ENCODE measurements at places on chromosomes 4 and X. TPM values are rescaled to one million over a fixed set of nuclear protein-coding genes. Genes with fewer than 3 reads are reported as not detected.

DNA sequence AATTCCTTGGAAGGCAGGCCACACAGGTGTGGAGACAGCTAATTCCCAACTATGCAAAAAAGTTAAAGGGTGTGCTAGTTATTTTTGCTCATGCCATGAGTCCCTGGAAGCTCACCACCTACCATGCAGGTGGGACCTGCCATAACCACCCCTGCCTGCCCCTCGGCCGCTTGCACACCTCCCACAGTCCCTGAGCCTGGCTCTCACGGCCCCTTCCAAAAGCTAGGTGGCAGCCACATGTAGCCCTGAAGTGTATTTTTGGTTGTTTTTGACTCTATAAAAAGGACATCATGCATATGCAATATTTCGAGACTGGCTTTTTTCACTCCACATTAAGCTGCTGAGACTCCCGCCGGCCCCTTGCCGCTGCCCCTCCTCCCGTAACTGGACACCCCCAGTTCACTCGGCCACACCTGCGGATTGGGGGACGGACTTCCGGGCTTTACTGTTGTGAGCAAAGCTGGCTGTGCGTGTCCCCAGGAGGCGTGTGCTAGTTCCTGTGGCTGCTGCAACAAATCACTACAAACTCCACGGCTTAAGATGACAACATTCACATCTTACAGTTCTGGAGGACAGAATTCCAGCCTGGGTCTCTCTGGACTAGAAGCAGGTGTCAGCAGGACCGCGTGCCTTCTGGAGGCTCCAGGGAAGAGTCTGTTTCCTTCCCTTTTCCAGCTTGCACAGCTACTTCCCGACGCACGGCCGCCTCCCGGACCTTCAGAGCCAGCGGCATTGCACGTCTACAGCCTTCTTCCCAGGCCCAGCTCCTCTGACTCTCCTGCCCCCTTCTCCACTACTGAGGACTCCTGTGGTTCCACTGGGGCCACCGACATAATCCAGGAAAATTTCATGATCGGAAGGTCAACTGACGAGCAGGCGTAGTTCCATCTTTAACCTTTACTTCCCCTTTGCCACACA is 24.8 kb downstream of the ZFYVE28 start:
- no peak for DNase-seq

DNA sequence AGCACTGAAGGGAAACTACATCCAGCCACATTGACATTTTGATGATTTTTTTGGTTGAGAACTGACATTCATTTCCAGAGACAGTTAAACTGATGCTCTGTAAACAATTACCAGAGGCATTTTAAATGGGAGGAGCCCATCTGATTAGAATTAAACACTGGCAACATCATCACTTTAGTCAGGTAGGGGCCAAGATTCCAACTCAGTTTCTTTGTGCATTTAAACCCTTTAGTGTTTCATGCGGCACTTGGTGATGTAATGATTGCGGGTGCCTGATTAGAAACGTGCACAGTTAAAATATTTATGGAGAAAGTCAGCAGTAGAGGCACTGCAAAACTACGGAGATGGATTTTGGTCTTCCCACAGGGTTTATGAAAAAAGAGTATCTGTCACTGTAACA is 16.1 kb downstream of the TNIP3 start:
- DNase-seq: no peak

GRCh38 chr4:133270021-133270570 is 121.0 kb downstream of the PCDH10 start:
- no peak for DNase-seq

- no peak for DNase-seq
Observed at GRCh38 chr4:84887824-84888223, 78.7 kb downstream of the WDFY3 start.

DNA sequence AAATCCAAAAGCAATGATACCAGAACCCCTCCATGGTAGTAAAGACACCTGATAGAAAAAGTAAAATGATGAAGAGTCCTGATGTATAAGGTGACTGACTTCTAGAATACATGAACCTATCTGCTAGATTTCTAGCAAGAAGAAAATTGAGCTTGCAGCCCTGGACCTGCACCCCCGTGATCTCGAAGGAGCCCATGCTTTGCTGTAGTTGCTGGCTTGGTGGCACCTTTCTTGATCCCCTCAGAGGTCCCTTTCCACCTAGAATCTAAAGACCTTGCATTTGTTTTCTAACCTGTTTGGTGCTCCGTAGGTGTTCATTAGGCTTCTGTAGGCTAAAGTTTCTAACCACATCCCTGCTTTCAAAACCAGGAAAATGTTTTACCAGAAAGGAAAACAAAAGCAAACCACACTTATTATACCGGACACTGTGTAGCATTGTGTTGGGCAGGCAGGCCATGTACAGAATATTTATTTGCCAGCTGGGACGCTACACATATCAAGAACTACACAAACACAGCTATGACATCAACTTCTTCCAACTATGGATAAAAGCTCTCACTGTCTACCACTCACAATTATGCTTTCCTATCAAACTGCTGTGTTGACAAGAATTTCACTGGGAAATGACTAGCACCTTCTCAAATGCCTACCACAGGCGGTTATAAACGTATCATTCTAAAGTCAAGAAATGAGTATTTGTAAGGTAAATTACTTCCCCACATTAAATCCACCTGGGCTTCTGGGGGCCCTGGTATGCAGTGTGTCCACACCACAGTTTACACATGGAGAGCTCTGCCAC is 316.2 kb downstream of the UNC5C start:
- DNase-seq: no peak

- DNase-seq: no peak
Observed at GRCh38 chr4:152935631-152936445, at the start of gene FHDC1. FHDC1 (plus strand) TSS chr4:152936323; CDS start chr4:152943058, 6,735 bp downstream.

DNA sequence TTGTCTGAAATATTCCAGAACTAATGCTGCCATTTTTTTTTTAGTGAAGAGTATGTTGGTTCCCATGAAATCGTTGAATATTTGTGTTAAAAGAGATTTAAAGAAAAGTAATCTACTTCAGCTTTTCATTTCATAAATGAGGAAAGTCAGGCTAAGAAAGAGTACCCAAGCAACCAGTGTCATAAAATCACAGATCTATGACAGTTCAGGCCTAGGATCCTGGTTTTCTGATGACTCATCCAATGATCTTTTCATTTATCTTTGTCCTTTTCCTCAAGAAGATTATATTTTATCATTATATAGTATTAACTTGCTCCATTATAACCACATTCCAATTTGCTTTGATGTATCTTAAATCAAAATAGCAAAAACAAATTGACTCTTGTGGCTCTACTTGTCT is 139.4 kb upstream of the HCCS start:
- DNase-seq: no peak

GRCh38 chrX:2373615-2374014 is 127.2 kb downstream of the DHRSX start:
- DNase-seq: no peak

DNA sequence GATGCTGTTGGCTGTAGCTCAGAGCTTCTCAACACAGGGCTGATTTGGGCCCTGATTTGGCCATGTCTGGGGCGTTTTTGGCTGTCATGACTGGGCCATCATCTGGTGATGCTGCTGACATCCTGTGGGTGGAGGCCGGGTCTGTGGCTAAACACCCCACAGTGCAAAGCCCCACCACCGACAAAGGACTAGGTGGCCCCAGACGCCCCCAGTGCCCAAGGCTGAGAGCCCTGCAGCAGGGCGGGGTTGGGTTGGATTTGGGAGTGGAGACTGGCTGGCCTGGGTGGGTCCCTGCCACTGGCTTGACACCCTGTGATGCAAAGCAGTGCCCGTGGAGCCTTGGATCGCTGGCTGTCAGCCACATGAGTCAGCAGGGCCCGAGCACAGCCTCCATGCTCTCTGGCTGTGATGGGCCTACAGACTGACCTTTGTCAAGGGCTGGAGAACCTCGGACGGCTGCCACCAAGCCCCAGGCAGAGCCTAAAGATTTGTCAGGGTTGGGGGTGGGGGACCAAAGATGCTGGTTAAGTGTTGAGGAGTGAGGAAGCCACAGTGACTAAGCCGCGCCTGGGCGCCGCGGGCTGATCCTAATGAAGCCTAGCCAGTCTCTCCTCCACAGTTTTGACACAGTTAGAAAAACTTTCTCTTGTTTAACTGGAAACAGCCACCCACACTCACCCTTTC is 28.3 kb downstream of the CYTL1 start:
- DNase-seq: peak; percentile 94

GRCh38 chr4:174550541-174550940 is 28.3 kb upstream of the HPGD start:
- no peak for DNase-seq

DNA sequence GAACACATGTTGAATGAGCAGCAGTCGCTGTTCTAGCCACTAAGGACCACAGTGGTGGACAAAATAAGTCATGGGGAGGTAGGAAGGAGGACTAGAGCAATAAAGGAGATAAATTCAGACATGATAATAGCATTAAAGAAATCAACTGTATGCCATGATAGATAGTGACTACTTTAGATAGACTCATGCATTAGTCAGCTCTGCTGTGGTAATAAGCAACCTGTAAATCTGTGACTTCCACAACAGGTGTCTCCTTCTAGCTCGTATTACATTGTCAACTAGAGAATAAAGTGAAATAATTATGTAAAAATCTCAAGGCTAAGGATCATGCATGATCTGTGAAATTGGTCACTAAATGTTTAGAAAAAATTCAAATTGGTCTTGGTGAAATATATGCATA is 77.9 kb downstream of the WWC2 start:
- DNase-seq: no peak

GRCh38 chrX:110413727-110414124 is 55.1 kb downstream of the RTL9 start:
- DNase-seq: no peak

- no peak for DNase-seq
Observed at GRCh38 chrX:53511322-53511721, 77.2 kb upstream of the HSD17B10 start.

- DNase-seq: no peak
Observed at GRCh38 chr4:56410247-56411062, 23.2 kb upstream of the AASDH start.

DNA sequence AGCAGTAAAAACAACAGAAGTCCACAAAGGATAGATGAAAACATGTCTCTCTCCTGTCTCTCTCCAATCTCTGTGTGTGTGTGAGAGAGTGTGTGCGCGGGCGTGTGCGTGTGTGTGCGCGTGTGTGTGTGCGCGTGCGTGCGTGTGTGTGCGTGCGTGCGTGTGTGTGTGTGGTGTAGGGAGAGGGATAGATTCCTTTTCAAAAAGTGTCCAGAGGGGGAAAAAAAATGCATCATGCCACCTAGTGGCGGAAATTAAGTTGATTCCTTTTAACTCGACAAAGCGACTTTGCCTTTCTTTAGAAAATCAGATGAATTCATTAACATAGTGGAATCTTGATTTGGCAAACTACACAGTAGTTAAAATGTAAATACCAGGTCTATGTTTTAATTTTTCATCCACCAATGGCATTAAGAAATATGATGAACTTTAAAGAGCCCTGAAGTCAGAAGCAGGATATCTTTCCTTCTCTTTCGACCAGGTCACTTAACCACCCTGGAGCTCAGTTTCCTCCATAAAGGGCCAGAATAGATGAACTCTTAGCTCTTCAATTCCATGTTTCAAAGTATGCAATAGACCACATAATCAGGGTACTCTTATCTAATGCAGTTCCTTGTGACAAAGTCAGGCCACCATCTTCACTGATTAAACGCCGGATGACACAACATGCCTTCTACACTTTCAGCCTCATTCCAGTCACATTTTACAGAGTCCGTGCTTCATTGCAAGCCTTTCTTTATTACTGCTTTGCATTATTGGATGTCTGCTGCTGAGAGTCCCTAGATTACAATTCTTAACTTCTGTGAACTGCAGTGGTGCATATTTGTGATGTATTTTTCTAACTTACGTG is 162.8 kb downstream of the FBXO8 start:
- no peak for DNase-seq

DNA sequence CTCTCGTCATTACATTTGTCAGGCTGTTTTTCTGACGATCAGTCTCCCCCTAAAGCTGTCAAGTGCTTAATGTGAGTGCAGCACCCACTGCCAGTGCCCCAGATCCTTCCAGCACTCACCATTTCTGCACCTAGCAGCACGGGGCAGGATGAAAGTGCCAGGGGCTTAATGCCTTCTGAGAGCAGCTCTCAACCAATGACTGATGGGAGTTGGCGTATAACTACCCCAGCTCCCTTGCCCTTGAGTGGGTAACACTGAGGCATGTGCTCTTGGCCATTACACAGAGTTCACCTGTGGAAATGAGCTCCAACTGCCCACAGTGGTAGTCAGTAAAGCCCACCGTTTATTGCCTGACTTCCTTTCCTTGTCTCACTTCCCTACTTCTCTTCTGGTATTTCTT is 226.2 kb upstream of the BCOR start:
- DNase-seq: peak; percentile 53

DNA sequence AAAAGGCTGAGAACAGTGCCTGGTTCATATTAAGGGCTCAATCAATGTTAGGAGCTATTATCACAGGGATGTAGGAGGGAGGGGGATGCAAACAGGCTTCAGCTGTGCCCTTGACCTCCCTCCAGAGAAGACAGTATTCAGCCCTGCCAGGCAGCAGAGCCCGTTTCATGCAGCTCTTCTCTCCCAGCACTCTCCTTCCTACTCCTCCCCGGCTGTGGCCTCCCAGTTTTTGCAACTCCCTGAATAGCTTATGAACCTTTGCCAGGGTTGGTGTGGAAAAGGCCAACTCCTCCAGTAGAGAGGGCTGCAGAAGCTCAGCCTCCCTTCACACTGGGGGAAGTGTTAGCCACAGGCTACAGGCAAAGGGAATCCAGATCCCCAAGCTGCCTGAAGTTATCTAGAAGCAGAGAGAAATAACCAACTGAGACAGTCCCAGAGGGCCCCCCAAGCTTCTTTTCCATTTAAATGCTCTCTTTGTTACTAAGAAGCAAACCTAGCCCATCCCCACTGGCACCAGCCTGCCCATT is 31.7 kb upstream of the APLN start:
- DNase-seq: no peak

GRCh38 chr4:102174719-102175189 is 170.5 kb downstream of the SLC39A8 start:
- DNase-seq: no peak

DNA sequence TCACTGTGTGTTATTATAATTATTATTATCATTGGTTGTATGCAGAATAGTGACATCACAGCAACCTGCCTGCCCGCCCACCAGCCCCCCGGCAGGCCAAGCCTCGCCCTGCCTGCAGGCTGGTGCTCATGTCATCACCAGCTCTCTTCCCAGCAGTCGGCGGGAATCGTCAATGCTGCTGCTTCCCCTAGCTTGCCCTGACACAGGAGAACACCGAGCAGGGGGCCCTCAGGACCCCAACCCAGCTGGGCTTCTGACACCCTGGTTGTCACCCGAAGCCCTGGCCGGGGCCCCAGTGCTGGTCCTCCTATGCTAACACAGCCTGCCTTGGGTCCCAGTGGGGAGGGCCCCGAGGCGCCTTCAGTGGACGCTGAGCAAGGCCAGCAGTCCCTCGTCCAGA is 100.6 kb downstream of the PPP2R2C start:
- no peak for DNase-seq

The ZNF185 gene
- 6.3 TPM for total RNA-seq

The SPANXD gene
- total RNA-seq: not detected

The KCNIP4 gene
- total RNA-seq: not detected

The ELOVL6 gene
- 6.9 TPM for total RNA-seq

The XKRX gene
- total RNA-seq: not detected

The MND1 gene
- total RNA-seq: not detected

The MAGEA8 gene
- total RNA-seq: not detected

The RHOXF2 gene
- total RNA-seq: not detected
